ENCODE measurements at places on chromosomes 16 and 17. TPM values are rescaled to one million over a fixed set of nuclear protein-coding genes. Genes with fewer than 3 reads are reported as not detected.
A peak's percentile ranks its signal among the peaks of the same experiment; 100 is the strongest.

BAIAP3 gene
- 23.0 TPM for total RNA-seq

DNA sequence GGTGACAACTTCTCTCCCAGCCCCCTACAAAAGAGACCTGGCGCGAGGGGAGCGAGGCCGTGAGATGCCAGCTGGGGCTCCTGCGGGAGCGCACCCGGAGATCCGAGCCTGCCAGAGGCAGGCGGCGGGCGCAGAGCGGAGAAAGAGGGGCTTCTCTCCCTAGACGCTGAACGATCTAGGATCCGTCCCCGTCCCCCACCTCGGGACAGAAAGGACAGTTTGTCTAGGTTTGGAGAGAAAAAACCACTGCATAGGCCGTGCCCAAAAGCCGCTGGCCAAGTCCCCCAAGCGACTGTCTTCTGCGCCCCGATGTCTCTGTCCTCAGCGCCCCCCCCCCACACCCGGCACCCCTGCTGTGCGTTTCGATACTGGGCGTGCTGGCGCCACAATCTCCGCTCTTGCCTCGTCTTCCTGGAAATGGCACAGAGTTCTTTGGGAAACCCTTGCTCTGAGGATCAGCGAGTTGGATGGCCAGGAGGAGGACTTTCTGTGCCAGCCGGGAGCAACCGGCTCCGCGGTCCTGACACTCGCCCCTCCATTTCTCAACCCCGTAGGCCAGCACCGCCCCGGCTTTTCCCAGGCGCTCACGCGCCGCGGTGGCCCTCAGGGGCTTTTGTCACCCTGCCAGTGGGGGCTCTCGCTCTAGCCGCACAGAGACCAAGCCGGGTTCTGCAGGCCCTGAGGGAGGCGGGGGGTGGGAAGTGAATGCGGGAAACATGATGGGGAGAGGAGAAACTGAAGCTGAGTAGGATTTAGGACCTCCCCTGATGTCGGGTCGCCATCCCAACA is 1.0 kb downstream of the SSTR2 start:
- peak; percentile 50 for DNase-seq

MT1H gene
- total RNA-seq: 54.5 TPM

LYRM9 gene
- 4.7 TPM for total RNA-seq

- DNase-seq: no peak
These were observed 101.0 kb upstream of the CNTNAP4 start for GRCh38 chr16:76176153-76176552.

ATP5PD gene
- 244 TPM for total RNA-seq

UBE2Z gene
- 74.1 TPM for total RNA-seq

SCARF1 gene
- total RNA-seq: 1.0 TPM

KRT14 gene
- not detected for total RNA-seq

DNA sequence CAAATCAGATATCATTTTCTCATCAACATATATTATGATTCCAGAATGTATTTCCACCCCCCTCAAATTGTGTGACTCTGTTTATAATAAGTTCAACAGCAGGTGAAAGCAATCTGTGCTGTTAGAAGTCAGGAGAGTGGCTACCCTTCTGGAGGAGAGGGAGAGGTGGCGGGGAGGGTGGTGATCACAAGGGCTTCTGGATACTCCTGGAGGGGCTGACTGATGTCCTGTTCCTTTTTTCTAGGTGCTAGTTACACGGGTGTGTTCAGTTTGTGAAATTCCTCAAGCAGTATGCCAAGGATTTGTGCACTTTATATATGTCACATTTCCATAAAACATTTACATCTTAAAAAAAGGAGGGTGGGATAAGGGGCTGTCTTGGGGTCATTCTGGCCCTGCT is 119.1 kb downstream of the IRF8 start:
- DNase-seq: no peak

- DNase-seq: no peak
These were observed 109.1 kb downstream of the ZFHX3 start for GRCh38 chr16:72938795-72939164.

- DNase-seq: peak; percentile 62
These were observed 24.4 kb upstream of the CRHR1 start for GRCh38 chr17:45759761-45760160.

DNA sequence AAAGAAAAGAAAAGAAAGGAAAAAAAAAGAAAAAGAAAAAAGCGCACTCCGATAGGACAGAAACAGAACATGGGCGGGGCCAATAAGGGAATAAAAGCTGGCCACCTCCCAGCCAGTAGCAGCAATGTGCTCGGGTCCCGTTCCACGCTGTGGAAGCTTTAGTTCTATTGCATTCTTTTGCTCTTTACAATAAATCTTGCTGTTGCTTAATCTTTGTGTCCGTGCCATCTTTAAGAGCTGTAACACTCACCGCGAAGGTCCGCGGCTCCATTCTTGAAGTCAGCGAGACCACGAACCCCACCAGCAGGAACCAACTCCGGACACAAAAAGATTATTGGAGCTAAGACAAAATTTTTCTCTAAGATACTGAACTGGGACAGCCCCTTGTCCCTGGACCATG is 3.1 kb upstream of the ARL5C start:
- DNase-seq: no peak

- no peak for DNase-seq
These were observed 8.2 kb upstream of the HS3ST3A1 start for GRCh38 chr17:13609941-13610340.

GRCh38 chr17:44808156-44808555 is 21.9 kb downstream of the GJC1 start:
- DNase-seq: no peak

GRCh38 chr17:47278561-47278960 is 24.9 kb downstream of the ITGB3 start:
- DNase-seq: no peak

DNA sequence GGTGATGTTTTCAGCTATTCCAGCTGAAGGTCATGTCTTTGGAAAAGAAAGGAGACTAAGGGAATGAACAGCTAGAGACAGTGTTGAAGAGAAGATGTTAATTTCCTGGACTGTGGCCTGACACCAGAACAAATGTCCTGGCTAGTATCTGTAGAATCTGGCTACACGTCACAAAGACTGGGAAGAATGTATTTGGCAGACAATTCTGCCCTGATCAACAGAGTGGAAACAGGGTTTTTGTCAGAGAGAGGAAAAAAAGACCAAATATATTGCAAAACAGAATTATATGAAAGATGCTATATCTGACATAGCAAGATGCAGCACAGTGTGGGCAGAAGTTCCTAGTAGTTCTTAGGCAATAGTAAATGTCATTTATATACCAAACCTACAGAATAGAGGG is 17.0 kb upstream of the ANKFN1 start:
- DNase-seq: no peak

HSPB9 gene
- total RNA-seq: not detected

GRCh38 chr16:68396481-68396880 is 51.8 kb downstream of the SMPD3 start:
- DNase-seq: peak; percentile 32

PEX12 gene
- 1.9 TPM for total RNA-seq

GRCh38 chr17:34306466-34306865 is 12.8 kb upstream of the CCL8 start:
- DNase-seq: peak; percentile 80

GRCh38 chr16:12027558-12028287 is 51.2 kb downstream of the SNX29 start:
- DNase-seq: no peak

DNA sequence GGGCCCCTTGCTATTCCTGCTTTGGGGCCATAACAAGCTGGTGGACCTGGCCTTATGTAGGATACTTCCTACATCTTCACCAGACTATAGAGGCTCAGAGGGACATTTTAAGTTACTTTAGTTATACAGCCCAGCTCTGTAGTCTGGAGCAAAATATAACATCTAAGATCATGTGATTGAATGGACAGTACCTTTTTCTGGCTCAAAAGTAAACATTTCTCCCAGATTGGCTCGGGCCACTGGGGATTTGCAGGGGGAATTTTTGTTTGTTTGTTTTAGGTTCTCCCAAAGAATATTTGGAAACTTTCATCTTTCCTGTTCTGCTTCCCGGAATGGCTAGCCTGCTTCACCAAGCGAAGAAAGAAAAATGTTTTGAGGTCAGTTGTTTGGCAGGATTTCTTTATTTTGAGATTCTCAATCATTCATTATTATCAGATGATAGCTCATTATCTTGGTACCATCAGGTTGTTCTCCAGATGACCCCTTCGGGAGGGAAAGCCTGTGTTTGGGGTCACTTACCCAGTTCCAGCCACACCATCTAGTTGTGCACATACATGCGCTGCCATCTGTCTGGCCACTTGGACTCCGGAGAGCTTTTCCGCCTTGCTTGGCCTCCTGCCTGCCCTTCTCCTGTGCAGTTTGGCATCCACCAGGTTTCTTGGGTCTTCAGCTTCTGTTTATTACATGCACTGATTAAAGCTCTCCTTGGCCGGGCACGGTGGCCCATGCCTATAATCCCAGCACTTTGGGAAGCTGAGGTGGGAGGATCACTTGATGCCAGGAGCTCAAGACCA is 17.2 kb downstream of the IQCK start:
- DNase-seq: no peak

TMEM11 gene
- total RNA-seq: 40.0 TPM

GRCh38 chr17:60159479-60159866 is 9.7 kb downstream of the CA4 start:
- no peak for DNase-seq

LGALS9B gene
- total RNA-seq: not detected

ATAD5 gene
- 22.7 TPM for total RNA-seq
